Colonic mucosa (tissue), 4 donors: ENCODE measurements at places on chromosomes 2 and 18. TPM values are rescaled to one million over a fixed set of nuclear protein-coding genes. Genes with fewer than 3 reads are reported as not detected.

Gene ANAPC1
- 62.1 TPM for total RNA-seq

Gene CREG2
- total RNA-seq, result not detected

Gene MTCL1
- 2.3 TPM for total RNA-seq

Gene RBBP8
- total RNA-seq, result 29.5 TPM

Gene CRYBA2
- total RNA-seq, result 5.5 TPM

Gene CHRND
- total RNA-seq, result not detected

Gene KIF5C
- 3.4 TPM for total RNA-seq

Gene PID1
- total RNA-seq, result 30.2 TPM

Gene SERPINB7
- total RNA-seq, result not detected

Gene EVX2
- total RNA-seq, result not detected

Gene ASXL3
- 1.7 TPM for total RNA-seq

Gene TNP1
- total RNA-seq, result not detected

Gene B4GALT6
- 7.5 TPM for total RNA-seq

Gene RNF152
- total RNA-seq, result 50.1 TPM

Gene CKAP2L
- 13.5 TPM for total RNA-seq

Gene PROKR1
- 0.07 TPM for total RNA-seq

Gene IL36RN
- not detected for total RNA-seq

Gene CCDC121
- total RNA-seq, result 2.8 TPM

Gene UGT1A5
- 2.4 TPM for total RNA-seq

Gene DLX2
- total RNA-seq, result not detected

Gene GAREM1
- 20.1 TPM for total RNA-seq

Gene AAMP
- total RNA-seq, result 137 TPM

Gene TMEM247
- total RNA-seq, result not detected

Gene ZNF236
- 9.7 TPM for total RNA-seq

Gene MARCO
- total RNA-seq, result 3.7 TPM

Gene DSG1
- not detected for total RNA-seq

Gene MYL1
- total RNA-seq, result not detected

Gene MEP1B
- total RNA-seq, result 1.8 TPM

Gene CWC22
- total RNA-seq, result 18.4 TPM

Gene SP140L
- total RNA-seq, result 14.4 TPM

Gene CHRNG
- total RNA-seq, result not detected

Gene CD226
- total RNA-seq, result 1.0 TPM

Gene ZNF521
- total RNA-seq, result 3.8 TPM

Gene ZNF396
- 3.2 TPM for total RNA-seq

Gene TRMT61B
- total RNA-seq, result 11.2 TPM

Gene MYOM1
- total RNA-seq, result 7.9 TPM

Gene TMEFF2
- total RNA-seq, result 0.37 TPM

Gene BOLL
- total RNA-seq, result not detected

Gene DYNAP
- total RNA-seq, result not detected

Gene TUBA4B
- not detected for total RNA-seq

Gene CFAP53
- total RNA-seq, result 0.44 TPM
